ENCODE measurements at places on chromosomes 6 and 20. TPM values are rescaled to one million over a fixed set of nuclear protein-coding genes. Genes with fewer than 3 reads are reported as not detected.

The B3GALT4 gene
- 4.6 TPM for total RNA-seq

GRCh38 chr6:151215999-151216398 lies 23.8 kb upstream of the AKAP12 start:
- DNase-seq = no peak

- no peak for DNase-seq
Measured at GRCh38 chr6:76381612-76382011, 309.1 kb upstream of the IMPG1 start.

The GSTA1 gene
- not detected for total RNA-seq

- peak; percentile 84 for DNase-seq
Measured at GRCh38 chr6:291697-292505, at the start of gene DUSP22. DUSP22 (plus strand) TSS chr6:292487; CDS start chr6:292540, 53 bp downstream.
